Endothelial cell (in vitro differentiated cells): ENCODE measurements at places on chromosomes 12 and 14. TPM values are rescaled to one million over a fixed set of nuclear protein-coding genes. Genes with fewer than 3 reads are reported as not detected.

The SLC10A1 gene
- not detected for total RNA-seq

The RAN gene
- 685 TPM for total RNA-seq

The L2HGDH gene
- 7.6 TPM for total RNA-seq

The OXA1L gene
- 168 TPM for total RNA-seq

The IGFBP6 gene
- 21.1 TPM for total RNA-seq

The RNU7-1 gene
- not detected for total RNA-seq

The SLC11A2 gene
- 47.3 TPM for total RNA-seq

The GDF3 gene
- total RNA-seq = 77.7 TPM
